ENCODE measurements at places on chromosomes 13 and 19.

DNA sequence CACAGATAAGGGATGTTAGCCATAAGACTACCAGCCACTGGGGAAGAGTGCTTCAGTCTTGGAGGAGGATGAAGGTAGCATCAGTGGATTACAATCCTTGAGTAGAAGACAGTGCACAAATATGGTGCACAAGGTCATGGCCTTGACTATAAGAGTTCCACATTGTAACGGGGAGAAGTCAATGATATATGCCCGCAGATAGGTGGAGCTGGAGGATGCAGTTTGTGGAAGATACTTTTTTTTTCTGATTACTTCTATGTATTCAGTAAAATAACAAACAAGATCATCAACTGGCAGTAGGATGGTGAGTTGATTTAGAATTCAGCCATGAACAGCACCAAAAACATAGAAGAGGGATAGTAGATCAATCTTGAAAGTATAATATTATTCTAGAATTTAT lies 926.8 kb upstream of the MIR17HG start:
- DNase-seq = no peak

DNA sequence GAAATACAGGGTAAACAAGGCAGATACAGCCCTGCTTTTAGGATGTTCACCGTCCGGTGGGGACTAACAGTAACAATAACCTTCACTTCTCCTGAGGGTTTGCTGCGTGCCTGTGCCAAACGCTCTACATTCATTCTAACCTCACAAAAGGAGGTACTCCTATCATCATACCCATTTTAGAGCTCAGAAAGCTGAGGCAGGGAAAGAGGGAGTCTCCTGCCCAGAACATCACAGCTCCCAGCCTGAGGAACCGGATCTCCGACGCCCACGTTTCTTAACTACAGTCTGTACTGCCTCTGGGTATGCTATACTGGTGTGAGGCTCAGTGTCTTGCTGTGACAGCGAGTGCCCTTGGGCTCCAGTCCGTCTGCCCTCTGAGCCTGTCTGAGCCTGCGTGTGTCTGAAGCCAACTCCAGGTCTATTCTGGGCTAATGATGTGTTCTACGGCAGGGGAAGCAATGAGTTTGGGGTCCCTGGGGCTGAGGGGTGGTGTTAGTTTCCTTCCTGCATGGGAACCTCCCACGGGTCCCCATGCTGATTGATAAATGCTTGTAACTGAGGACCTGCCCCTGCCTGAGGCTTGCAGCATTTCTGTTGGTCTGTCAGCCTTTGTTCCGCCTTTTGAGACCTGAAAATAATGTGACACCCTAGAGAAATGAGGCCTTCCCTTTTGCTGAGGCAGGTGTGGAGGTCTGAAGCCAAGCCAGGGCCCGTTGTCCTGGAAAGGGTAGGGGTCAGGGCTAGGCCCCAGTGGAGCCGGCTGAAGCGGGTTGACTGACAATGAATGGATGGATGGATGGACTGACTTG lies 4.9 kb downstream of the LIPE start:
- no peak for DNase-seq

- no peak for DNase-seq
These were observed 8.7 kb downstream of the SIRT2 start for GRCh38 chr19:38890686-38891085.

- DNase-seq = no peak
These were observed 755.6 kb upstream of the MIR17HG start for GRCh38 chr13:90591927-90592268.

Data from activated naive CD8-positive, alpha-beta T cell treated with anti-CD3 and anti-CD28 coated beads, Interleukin-2, amount 10 ng/mL, durations not matched to agents 7 days and 5 days (primary cell).